SIG-M5 (cell line): ENCODE measurements at places on chromosomes 11 and 22.

DNA sequence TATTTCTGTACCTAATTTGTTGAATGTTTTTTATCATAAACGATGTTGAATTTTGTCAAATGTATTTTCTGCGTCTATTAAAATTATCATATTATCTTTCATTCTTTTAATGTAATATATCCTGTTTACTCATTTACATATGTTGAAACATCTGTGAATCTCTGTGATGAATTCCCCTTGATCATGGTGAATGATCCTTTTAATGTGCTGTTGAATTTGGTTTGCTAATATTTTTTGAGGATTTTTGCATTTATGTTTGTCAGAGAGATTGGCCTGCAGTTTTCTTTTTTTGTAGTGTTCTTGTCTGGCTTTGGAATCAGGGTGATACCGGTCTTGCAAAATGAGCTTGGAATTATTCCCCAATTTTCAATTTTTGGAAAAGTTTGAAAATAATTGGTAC is 569.3 kb upstream of the CCDC179 start:
- DNase-seq: no peak

GRCh38 chr11:42410251-42410955 is 901.4 kb upstream of the API5 start:
- DNase-seq: no peak

DNA sequence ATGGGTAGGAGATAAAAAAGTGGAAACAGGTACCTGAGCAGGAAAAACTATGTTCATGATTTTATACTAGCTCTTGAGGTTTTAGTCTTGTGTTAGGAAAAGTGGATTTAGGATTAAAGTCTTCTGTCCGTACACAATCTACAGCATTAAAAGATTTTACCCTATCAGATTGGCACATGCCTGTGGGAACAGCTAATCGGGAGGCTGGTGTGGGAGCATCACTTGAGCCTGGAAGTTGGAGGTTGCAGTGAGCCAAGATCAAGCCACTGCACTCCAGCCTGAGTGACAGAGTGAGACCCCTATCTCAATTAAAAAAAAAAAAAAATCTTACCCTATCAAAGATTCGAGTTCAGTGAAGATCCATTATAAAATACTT is 12.2 kb upstream of the CRKL start:
- DNase-seq: no peak

DNA sequence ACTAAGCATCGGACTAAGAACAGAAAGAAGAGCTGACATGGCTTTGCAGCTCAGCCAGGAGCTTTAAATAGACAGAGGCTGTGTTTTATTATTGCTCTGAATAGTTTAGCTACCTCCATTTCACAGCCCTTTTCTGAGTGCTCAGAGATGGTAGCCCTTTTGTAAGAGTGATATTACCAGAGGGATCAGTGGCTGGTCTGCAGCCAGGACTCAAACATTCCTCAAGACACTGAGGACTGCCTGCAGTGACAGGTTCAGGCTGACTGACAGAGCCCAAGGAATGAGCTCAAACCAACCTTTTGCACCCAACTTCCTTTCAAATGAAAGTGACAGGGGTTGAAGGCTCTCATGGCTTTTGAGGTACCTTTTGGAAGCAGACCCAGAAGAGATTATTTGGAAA is 189.0 kb downstream of the DDX10 start:
- DNase-seq: no peak

DNA sequence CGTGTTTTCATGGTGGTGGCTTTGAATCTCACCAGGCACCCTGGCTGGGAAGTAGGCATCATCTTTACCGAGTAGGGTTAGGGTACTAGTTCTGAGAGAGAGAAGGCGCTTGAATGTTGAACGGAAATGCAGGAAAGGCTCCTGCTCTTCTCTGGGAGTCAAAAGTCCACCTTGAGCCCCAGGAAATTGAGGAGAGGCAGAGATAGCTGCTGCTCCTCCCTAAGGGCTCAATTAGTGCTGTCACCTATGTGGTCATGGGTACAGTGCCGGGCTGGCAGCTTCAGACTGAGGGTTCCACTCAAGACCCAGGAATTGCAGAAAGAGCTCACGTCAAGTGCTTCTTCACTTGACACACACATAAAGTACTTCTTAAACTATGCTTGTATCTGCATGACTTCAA is 1.7 kb downstream of the CCDC157 start:
- DNase-seq: no peak

DNA sequence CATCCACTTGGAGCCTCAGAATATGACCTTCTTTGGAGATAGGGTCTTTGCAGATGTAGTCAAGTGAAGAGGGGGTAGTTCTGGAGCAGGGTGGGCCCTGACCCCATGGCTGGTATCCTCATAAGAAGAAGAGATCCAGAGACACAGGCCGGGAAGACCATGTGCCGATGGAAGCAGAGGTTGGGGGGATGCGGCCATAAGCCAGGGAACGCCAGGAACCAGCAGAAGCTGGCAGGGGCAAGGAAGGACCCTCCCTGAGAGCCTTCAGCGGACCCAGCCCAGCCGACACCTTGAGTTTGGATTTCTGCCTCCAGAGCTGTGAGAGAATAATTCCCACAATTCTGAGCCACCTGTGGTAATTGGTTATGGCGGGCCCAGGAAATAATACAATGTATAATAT is 26.1 kb upstream of the SMIM38 start:
- DNase-seq: no peak

GRCh38 chr11:104333977-104334376 is 170.0 kb upstream of the PDGFD start:
- no peak for DNase-seq

GRCh38 chr11:1308743-1309497 is 512 bp downstream of the TOLLIP start:
- DNase-seq: no peak

DNA sequence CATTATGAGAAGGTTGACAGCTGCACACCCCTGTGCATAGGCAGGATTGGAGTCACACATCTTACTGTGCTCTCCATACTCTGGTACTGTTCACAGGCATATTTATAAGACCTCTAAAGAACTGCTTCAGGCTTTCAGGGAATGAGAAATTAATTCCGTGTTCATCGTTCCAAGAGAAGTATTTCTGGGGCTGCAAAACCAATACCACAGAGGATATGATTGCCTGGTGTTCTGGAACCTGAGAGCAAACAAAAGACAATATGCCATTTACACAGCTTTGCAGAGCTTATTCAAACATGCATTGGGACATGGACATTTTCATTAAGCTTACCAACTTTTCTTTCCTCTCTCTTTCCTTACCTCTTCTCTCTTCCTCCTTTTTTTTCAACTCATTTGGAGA is 388.7 kb downstream of the NTM start:
- no peak for DNase-seq

DNA sequence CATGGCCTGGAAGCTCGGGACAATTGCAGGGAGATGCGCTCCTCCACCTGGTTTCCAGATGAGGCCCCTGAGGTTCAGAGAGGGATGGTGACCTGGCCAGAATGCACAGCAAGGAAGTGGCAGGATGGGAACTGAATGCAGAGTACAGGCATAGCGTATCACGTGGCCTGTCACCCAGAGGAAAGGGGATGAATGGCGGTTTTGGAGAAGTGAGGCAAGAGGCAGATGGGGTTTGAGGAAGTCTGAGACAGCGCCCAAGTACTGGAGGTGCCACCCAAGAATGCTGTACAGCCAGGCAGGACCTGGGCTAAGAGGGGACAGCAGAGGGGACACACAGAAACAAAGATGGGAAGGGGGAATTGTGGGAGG is 4.9 kb downstream of the RAB3IL1 start:
- peak; percentile 12 for DNase-seq
